ENCODE measurements at places on chromosomes 16 and 17. TPM values are rescaled to one million over a fixed set of nuclear protein-coding genes. Genes with fewer than 3 reads are reported as not detected.

The FMNL1 gene
- 504 TPM for total RNA-seq

The FSCN2 gene
- total RNA-seq: 0.41 TPM

The C16orf92 gene
- not detected for total RNA-seq

The TBX2 gene
- total RNA-seq: not detected

The CNGB1 gene
- total RNA-seq: not detected

The DOC2A gene
- total RNA-seq: not detected

The DHX58 gene
- 65.8 TPM for total RNA-seq

The FAM20A gene
- not detected for total RNA-seq

The TP53I13 gene
- 131 TPM for total RNA-seq

The CMTM3 gene
- total RNA-seq: 85.0 TPM

The SSTR5 gene
- total RNA-seq: not detected

The HAS3 gene
- total RNA-seq: 0.29 TPM

The CX3CL1 gene
- not detected for total RNA-seq

The CA4 gene
- not detected for total RNA-seq

The CLDN6 gene
- total RNA-seq: not detected

The ABCC11 gene
- not detected for total RNA-seq

The KRTAP1-1 gene
- total RNA-seq: not detected

The SLC25A11 gene
- total RNA-seq: 82.3 TPM

The MGAT5B gene
- 0.18 TPM for total RNA-seq

The RPAIN gene
- 55.5 TPM for total RNA-seq

The CPNE2 gene
- 3.2 TPM for total RNA-seq

The TEX14 gene
- total RNA-seq: 0.28 TPM

The KRT27 gene
- total RNA-seq: not detected

The CCL5 gene
- 973 TPM for total RNA-seq

The PIK3R6 gene
- total RNA-seq: 4.9 TPM

The BCO1 gene
- not detected for total RNA-seq

The C1QTNF8 gene
- total RNA-seq: not detected

The ARMC7 gene
- total RNA-seq: 13.5 TPM

The B4GALNT2 gene
- 0.02 TPM for total RNA-seq

The TBC1D28 gene
- total RNA-seq: not detected

The NUP88 gene
- 123 TPM for total RNA-seq

The SPAG5 gene
- 197 TPM for total RNA-seq

The ADAP2 gene
- total RNA-seq: 0.89 TPM

The TSPAN10 gene
- total RNA-seq: 0.23 TPM

The SLFN13 gene
- total RNA-seq: 70.5 TPM

The HBA1 gene
- not detected for total RNA-seq

The ZPBP2 gene
- 0.19 TPM for total RNA-seq

The MYH13 gene
- total RNA-seq: not detected

The HSD17B1 gene
- 0.70 TPM for total RNA-seq

The GAST gene
- total RNA-seq: not detected

The PRDM7 gene
- not detected for total RNA-seq

The LRRC37A gene
- total RNA-seq: 2.5 TPM

The TNFRSF17 gene
- total RNA-seq: not detected

The SLC5A2 gene
- not detected for total RNA-seq

The TENT4B gene
- 18.5 TPM for total RNA-seq

The CEP112 gene
- 3.1 TPM for total RNA-seq

The MYL4 gene
- total RNA-seq: not detected

The GLG1 gene
- total RNA-seq: 86.9 TPM

The ELMO3 gene
- 6.2 TPM for total RNA-seq

The SNAI3 gene
- 14.1 TPM for total RNA-seq

The CDH1 gene
- total RNA-seq: 0.06 TPM

The CDH13 gene
- not detected for total RNA-seq

The TXNDC11 gene
- 41.3 TPM for total RNA-seq
